ENCODE measurements at places on chromosomes 7 and 10.

GRCh38 chr10:86357041-86357440 lies 9.6 kb downstream of the GRID1 start:
- DNase-seq = peak; percentile 67

DNA sequence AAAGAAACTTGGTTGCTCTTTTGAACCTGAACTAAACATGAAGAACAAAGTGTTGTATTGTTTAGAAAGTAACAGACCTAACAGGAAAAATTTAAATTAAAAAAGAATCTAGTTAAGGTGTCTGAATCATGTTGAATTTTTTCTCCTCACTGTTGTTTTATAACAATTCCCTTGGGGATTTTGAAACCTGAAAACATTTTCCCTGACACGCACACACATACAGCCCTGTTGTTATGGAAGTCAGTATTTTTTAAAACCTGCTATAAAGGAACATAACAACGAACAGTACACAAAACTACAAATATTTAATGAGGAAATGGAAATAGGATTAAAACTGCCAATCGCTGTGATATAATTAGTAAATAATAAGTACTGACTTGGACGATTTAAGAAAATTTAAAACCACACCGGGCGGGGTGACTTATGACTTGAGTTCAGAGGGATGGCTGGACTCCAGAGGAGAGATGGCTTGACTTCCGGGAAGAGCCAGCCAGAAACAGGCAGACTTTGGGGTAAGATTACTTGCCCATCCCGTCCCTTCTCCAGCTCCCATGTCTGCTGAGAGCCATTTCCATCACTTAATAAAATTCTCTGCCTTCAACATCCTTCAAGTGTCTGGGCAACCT lies 16.2 kb upstream of the SPOCK2 start:
- DNase-seq = no peak

- no peak for DNase-seq
These were observed 213.2 kb upstream of the MDFIC start for GRCh38 chr7:114708646-114709045.

DNA sequence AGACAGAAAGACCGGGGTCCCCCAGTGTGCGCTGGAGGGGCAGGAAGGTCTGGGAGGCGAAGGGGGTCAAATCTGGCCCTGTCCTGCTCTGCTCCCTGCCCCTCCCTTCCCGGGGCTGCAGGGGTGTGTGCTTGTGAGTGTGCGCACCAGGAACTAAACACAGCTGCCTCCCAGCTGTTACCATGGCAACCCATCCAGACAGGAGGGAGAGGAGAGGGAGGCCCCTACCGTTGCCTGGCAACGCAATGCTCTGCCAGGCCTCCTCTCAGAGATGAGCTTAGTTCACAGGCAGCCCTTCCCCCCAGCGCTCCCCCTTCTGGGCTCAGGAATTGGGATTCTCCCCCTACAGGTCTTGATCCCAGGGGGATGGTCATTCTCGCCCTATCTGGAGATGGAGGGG lies 6.1 kb downstream of the NYAP1 start:
- DNase-seq = peak; percentile 89

DNA sequence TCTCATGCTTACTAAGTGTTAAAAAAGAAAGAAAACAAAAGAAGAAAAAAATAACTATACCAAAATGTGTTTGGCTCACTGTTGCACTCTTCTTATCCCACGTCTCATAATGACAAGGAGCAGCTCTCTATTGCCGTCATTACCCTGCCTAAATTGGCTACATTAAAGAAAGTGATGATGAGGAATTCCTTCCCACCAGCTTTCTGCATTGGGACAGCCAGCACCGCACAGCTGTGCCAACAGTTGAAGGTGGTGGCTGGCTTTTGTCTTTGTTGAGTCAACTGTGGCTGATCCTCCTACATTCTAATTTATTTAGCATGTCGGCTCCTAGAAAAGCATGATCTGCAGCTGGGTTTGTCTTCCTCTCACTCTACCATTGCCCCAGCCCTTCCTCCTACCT lies 751.8 kb downstream of the KCNMA1 start:
- DNase-seq = no peak

- DNase-seq = peak; percentile 91
These were observed 59.1 kb downstream of the ZNF467 start for GRCh38 chr7:149714081-149714909.

All from head of caudate nucleus (tissue), 42 donors.